Right renal pelvis (tissue), 4 donors: ENCODE measurements at places on chromosomes 3 and 15.

DNA sequence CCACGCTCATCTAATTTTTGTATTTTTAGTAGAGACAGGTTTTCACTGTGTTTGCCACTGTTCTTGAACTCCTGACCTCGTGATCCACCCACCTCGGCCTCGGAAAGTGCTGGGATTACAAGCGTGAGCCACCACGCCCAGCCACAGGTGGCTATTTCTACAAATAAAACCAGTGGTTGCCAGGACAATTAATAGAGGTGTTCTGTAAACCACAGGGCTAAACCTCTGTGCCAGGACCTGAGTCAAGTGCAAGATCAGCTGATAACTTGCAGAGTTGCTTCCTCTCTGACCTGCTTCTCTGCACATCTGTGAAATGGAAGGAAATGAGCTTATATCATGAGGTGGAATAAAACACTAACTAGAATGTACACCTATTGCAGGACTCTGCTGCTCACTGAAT lies 72.8 kb downstream of the CD200R1L start:
- DNase-seq: no peak

DNA sequence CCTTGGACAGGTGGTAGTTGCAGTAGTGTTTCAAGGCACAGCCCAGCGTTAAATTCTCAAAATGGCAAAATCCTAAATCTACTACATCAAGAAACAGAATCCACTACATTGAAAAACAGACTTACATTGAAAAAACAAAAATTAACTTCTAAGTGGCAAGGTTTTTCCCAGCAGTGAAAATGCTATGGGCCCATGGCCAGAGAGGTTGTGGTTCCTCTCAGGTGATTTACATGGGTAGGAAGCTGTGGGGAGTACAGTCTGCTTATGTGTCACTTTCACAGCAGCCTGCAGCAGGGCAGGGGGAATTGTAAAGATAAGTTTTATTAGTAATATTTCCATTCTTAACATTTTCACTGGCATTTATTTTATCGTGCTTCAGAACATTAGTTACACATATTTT lies 24.9 kb downstream of the TTC14 start:
- no peak for DNase-seq

DNA sequence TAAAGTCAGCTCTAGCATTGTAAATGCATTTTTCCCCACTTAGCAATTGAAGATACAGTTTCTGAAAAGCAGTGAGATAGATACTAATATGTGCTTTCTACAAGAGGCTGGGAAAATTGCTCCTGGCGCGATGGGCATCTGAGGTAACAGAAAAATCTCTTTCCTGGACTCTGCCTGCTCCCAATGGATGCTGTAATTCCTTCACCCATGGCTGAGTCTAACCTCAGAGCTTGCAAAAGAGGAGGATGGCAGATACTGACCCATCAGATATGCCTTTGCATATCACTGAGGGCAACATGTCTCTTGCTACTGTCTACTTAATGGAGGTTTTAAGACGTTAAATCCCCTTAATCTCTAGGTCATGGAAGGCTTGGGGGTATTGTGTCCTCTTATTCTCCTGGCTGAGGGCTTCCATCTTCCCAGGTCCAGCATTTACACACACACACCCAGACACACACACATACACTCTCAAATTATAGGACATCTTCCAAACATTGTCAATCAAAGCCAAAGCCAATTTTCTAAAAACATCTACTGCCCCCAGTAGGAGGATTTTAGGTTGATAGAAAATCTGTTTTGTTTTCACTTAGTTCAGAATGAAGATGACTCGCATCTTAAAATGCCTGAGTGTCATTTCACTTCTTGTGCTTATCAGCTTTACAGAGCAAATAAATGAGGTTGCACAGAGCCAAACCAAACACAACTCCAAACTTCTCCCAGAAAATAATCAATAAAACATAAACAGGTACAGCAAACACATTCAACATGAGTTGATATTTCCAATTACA lies 2.4 kb downstream of the TRPM1 start:
- no peak for DNase-seq

DNA sequence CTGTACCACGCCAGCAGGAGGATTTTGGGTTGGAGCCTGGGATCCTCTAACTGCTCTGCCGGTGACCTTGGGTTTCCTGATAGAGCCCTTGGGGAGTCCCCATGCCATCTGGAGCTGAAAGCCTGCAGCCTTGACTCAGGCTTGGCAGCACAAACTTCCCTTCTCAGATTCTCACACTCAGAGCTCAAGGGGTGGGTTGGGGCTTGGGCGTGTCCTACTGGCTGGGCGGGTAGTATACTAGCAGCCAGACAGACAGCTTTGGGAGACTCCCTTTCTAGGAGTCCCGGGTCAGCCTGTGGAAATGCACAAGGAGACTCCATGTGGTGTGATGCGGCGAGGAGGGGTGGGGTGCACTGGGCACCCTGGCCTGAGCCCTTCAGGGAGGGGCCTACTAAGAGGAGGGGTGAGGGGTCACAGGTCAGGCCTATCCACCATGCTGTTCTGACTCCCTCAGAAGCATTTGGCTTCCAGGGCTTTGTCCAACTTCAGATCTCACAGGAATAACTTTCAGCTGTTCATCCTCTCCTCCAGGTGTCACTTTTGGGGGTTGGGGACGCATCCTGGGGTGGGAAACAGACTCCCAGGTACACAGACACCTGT lies 21.6 kb upstream of the PLXNA1 start:
- no peak for DNase-seq

DNA sequence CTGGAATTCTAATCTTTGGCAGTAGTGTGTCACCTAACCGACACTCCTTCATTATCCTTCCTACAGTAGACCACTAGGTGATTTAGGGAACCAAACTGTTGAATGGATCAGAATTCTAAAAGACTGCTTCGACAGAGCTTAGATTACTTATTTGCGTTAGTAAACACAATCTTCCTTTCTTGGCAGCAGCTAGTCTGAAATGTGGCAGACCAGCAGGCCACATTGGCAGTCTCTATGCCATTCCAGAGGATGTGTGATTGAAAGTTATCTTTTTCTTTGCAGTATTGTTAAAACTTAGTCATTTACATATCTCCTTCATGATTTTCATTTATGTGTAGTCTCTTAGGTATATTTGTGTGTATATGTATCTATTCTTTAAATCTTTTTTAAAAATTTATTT lies 23.6 kb downstream of the MBNL1 start:
- DNase-seq: no peak
